Ecto neural progenitor cell (in vitro differentiated cells): ENCODE measurements at places on chromosomes 7 and 10.

- no peak for DNase-seq
Observed at GRCh38 chr7:33946094-33946699, 40.9 kb downstream of the BMPER start.

DNA sequence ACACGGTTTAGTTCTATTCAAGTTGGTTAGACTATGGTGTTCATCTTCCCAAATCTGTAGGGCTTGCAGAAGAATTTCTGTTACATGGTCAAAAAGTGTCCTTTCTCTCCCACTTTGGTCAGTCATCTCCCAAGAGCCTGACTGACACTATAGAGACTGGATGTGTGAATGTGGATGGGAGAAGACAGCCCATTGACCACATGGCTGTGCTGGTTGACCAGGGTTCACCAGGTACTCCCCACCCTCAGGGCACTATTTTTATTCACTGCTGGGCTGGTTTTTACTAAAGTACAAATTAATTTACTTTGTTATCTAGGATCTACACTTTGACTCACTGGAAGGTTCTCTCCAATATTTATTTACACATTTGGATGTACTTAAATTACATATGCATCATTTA lies 2.3 kb downstream of the ZNF804B start:
- DNase-seq = no peak

- DNase-seq = peak; percentile 71
Observed at GRCh38 chr7:122887198-122887597, 938 bp upstream of the CADPS2 start.

GRCh38 chr10:97425964-97426775 lies at the start of gene PGAM1:
PGAM1 (plus strand) TSS chr10:97426191; CDS start chr10:97426308, 117 bp downstream.
- DNase-seq = peak; percentile 98
